ENCODE measurements at places on chromosomes 2 and 18.

- DNase-seq = no peak
Observed at GRCh38 chr2:236117861-236118269, 50.3 kb downstream of the GBX2 start.

GRCh38 chr2:188478724-188479123, 187.1 kb downstream of the GULP1 start:
- DNase-seq = no peak

- DNase-seq = peak; percentile 69
Observed at GRCh38 chr2:8488001-8488738, 193.7 kb upstream of the ID2 start.

GRCh38 chr2:204203704-204204103, 267.1 kb downstream of the ICOS start:
- no peak for DNase-seq

GRCh38 chr2:177413703-177414102, 21.1 kb downstream of the AGPS start:
- no peak for DNase-seq

GRCh38 chr2:3405876-3406275, 26.4 kb downstream of the TRAPPC12 start:
- no peak for DNase-seq

DNA sequence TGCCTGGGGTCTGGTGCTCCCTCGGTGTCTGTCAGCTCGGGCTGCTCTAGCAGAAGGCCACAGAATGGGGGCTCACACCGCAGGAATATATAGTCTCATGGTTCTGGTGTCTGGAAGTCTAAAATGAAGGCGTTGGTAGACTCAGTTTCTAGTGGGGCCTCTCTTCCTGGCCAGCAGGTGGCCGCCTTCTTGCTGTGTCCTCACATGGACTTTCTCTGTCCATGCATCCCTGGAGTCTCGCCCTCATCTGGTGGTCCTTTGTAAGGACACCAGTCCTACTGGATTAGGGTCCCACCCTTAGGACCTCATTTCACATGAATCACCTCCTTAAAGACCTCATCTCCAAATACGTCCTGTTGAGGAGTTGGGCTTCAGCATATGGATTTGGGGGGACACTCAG, 65.7 kb downstream of the RRM2 start:
- DNase-seq = no peak

GRCh38 chr18:23071285-23071684, 64.0 kb upstream of the CABLES1 start:
- DNase-seq = peak; percentile 71

- DNase-seq = no peak
Observed at GRCh38 chr18:34786162-34786741, 76.2 kb downstream of the DTNA start.

DNA sequence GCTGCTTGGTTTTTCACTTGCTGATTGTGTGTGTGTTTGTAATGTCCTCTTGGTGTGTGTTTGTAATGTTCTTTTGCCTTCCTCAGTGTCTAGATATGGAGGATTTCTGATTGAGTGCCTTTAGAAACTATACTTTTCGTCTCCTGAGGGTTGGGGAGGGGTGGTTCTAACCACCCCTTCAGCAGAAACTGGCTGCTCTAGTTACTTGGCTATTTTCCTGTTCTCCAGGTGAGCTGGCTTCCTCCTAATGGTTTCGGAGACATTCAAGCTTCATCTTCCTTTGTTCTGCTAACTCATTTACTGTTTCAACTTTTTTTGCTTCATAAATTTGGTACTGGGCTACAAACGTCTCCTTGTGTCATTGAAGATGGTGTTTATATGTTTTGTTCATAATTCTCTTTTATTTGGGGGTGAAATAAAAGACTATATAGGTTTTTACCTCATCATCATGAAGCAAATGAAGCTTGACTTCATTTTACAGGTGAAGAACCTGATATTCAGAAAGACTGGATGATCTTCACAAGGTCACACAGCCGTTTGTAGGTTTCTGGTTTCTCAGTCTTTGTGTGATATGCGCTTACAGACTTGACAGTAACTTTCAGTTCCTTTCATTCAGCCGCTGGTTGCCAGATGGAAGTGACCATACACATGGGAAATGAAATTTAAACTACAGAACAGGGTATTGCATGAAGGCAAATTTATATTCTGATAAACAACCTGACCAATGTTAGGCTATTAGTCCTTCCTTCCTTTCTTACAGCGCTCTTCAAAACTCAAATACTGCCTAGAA, 238.5 kb downstream of the GALR1 start:
- DNase-seq = no peak

GRCh38 chr2:223049356-223049755, 2.6 kb upstream of the KCNE4 start:
- DNase-seq = no peak

DNA sequence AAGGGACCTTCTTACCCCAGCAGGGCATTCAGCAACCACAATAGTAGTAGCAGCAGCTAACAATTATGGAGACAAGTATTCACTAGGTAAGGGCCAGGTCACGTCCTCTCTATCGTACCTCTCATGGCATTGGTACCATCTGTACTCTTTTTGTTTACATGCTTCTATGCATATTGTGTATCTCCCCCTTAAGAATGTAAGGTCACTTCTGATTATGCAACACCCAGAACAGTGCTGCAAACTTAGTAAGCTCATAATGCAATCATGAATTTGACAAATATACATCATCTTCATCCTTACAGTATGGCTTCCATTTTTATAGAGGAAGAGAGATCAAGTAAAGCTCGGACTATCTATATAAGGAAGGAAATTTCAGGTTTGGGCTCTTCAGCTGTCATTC, 46.1 kb downstream of the SPRED2 start:
- no peak for DNase-seq

GRCh38 chr2:44186810-44187209, 18.1 kb downstream of the PPM1B start:
- no peak for DNase-seq

- no peak for DNase-seq
Observed at GRCh38 chr18:48324651-48325050, 84.5 kb downstream of the ZBTB7C start.

DNA sequence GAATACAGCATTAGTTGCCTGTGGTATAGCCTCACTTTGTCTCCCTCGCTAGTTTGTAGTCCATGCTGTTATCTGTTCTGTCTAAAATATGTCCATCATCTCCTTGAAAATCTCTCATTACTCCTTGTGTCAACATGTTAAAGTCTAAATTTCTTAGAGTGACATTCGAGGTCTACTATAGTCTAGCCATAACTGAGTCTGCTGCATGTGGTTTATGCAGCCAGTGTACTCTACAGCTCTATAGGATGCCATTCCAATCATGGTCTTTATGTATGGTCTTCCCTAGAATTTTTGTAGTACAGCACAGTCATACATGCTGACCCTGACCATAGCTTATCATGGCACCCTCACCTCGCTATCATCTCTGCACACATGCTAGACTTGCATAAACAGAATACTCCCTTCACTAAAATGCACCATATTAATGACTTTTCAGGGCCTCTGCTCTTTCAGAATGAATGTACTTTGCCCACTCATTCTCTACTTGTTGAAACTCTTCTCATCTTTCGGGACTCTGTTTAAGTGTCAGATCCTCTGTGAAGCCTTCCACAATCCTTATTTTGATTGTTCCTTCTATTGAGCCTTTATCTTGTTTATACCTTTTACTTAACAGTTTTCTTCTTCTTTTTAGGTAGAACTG, 12.8 kb downstream of the TANK start:
- DNase-seq = no peak

DNA sequence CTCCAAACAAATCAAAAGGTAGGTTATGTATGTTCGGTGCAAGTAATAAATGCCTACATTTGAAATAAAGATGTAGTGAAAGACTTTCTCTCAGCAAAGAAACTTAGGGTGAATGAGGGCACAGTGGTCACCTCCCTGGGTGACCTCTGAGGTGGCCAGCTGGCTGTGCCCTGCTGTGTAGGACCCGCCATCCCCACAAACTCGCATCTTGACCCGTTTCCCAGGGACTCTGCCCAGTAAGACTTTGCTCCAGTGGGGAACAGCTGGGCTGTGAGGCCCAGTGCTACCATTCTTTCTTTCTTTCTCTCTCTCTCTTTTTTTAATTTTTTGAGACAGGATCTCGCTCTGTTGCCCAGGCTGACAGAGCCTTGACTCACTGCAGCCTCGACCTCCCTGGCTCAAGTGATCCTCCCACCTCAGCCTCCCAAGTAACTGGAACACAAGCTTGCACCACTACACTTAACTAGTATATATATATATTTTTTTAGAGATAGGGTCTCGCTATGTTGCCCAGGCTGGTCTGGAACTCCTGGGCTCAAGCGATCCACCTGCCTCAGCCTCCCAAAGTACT, 8.2 kb upstream of the GAREM2 start:
- no peak for DNase-seq

GRCh38 chr2:64975232-64975821, 13.9 kb upstream of the SLC1A4 start:
- no peak for DNase-seq

- DNase-seq = no peak
Observed at GRCh38 chr2:120310136-120310535, 35.8 kb upstream of the INHBB start.

DNA sequence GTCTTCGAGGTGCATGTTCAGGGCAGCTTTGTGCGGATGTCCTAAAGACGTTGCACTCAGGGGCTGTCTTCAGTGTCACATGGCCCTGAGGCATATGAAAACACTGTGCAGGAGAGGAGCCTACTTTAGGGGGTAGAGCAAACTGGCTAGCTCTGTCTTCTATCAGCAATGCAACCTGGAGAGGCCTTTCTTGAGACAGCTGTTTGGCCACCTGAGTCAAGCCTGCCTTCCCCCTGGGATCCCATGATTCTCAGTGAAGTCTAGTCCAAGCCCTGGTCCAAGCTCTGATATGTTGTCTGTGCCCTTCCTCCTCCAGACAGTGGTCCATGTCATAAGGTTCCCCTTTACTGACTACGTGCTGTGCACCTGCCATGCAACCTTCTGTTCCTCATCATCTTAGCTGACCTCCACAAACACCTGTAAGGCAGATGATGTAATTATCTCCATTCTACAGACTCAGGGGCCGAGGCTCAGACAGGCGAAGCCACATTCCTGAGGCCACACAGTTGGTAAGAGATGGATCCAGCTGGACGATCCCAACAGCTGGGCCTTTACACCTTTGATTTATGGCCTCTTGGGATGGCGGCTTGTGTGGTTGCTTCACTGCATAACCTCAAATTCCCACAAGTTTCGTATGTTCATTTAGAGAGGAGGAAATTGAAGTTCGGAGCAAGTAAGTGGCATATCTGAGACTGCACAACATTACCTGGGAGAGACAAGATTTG, 109.9 kb downstream of the COPS8 start:
- DNase-seq = no peak

- DNase-seq = no peak
Observed at GRCh38 chr2:179965291-179966258, 41.5 kb downstream of the CWC22 start.

- no peak for DNase-seq
Observed at GRCh38 chr2:59184276-59185020, 943.3 kb upstream of the FANCL start.

- DNase-seq = no peak
Observed at GRCh38 chr2:144163592-144163991, 356.3 kb downstream of the ZEB2 start.

DNA sequence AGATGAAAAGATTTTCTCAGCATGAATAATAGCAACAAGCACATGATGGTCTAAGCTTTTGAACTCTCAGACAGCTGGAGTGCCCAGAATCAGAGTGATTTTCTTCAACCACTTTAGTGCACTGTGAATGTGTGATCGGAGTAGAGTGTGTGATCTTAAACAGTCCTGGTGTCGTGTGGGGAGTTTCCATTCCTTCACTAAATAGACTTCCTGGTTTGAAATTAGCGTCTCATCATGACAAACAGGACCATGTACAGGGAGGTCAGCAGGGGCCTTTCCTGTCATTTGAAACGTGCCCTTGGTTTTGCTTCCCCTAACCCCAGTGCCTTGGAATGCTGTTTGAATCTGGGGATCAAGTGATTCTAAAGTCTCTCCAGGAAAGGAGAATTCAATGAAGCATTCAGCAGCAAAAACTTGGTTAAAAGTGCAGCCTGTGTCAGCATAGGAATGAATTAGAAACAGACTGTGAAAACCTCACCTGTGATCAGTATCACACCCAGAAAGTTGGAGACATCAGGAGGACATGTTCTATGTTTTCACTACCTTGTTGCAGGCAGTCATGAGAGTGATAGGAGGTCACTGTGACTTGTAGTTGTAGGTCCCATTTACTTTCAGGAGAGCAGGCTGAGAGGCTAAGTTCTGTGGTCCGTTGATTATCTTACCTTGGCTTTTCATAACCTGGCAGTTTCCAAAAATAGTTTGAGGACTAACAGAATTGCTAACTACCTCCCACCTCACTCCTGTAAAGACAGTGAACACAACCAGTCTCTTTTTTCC, 400.3 kb downstream of the MTX2 start:
- DNase-seq = no peak

- no peak for DNase-seq
Observed at GRCh38 chr2:78870343-78870967, 155.0 kb upstream of the REG3G start.

DNA sequence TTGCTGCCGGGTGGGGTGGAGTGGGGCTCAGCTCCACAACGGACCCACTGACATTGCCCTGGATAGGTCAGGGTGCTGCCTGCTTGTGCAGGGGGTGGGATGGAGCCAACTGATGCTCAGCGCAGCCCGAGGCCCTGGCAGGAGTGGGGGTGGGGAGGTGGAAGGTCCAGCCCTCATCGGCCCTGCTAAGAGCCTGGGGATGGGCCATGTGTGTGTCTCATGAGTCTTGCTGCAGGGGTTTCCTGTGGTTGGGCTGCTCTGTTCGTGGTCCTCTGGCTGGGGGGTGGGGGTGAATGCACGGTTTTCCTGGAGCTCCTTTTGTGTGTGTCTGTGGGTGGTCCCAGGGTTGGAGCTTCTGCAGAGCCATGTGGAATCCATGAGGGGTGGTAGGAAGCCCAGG, 39.4 kb upstream of the GALR1 start:
- DNase-seq = no peak

- no peak for DNase-seq
Observed at GRCh38 chr2:95272299-95272751, 1.9 kb upstream of the PROM2 start.

- DNase-seq = no peak
Observed at GRCh38 chr18:23532848-23533247, 29.5 kb downstream of the RMC1 start.
